ENCODE measurements at places on chromosomes 2 and 18.

DNA sequence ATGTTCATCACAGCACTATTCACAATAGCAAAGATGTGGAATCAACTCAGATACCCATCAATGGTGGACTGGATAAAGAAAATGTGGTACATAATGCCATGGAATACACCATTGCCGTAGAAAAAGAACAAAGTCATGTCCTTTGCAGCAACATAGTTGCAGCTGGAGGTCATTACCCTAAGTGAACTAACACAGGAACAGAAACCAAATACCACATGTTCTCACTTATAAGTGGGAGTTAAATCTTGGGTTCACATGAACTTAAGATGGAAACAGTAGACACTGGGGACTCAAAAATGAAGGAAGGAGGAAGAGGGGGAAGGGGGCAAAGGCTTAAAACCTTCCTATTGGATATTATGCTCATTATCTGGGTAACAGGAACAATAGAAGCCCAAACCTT lies 228.1 kb upstream of the RAB6C start:
- no peak for DNase-seq

GRCh38 chr2:133569286-133569830 lies 1.1 kb upstream of the NCKAP5 start:
- no peak for DNase-seq

DNA sequence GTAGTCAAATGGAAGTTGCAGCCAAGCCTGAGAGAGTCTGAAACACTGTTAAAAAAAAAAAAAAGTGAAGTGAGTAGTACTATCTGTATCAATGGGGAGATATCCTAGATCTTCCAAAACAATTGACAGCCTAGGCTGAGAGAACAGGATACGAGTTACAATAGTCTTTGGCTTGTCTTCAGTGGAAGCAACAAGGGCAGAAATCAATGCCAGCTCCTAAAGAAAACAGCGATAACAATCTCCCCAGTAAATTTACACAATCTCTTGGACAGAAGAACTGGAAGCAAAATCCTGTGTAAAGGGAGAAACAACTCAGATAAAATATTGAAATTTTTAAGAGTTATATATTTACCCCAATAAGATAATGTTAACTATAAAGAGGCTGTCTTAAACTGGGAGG lies 508.7 kb downstream of the LRRTM4 start:
- no peak for DNase-seq

DNA sequence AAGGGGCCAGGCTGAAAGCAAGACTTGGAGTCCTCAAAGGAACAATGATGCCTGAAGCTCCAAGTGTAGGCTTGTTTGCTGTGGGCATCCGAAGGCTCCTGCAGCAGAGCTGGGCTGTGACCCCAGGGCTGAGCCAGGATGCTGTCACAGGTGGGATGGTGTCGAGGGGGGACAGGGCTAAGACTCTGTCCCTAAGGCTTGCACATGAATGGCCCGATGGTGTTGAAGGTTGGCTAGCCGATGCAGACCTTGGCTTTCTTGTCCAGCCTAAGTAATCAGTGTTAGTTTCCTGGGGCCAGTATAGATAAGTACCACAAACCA lies 251.0 kb downstream of the NDUFA10 start:
- DNase-seq, result peak; percentile 16

DNA sequence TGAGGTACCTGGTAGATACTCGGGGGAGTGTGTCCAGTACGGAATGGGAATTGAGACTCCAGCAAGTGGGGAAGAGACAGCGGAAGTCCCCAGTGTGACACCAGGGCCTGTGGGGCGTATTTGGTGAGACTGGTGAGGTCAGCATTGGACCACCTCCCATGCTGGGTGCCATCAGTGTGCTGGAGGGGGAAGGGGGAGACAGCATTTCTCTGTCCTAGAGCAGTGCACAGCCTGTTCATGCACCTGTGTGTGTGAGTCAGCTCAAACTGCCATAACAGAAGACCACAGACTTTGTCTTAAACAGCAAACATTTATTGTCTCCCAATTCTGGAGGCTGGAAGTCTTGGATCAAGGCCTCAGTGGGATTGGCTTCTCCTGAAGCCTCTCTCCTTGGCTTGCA lies 301.8 kb downstream of the GBX2 start:
- DNase-seq, result no peak

GRCh38 chr2:154698721-154699574 lies 453 bp downstream of the KCNJ3 start:
- DNase-seq, result no peak

- no peak for DNase-seq
These were observed 260.9 kb downstream of the ICOS start for GRCh38 chr2:204197336-204198005.

DNA sequence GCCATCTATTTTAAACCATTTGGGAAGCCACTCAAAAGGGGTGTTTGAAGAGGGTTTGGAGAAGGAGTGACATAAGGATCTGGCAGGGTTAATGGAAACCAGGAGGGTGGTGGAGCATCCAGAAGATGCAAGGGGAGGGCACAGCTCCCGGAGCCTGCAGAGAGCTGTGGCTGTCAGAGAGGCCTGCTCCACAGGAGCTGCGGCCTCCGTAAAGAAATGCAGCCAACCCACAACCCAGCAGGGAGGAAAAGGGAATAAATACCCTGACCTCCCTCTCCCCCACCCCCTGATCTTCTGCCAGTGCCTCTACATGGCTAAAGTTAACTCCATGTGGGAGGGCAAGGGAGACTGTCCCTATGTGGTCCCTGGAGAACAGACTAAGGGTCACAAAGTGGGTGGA lies 567.1 kb upstream of the POU3F3 start:
- DNase-seq, result no peak

GRCh38 chr2:7524195-7524594 lies 607.0 kb downstream of the RNF144A start:
- no peak for DNase-seq

- DNase-seq, result no peak
These were observed 41.7 kb upstream of the SLC3A1 start for GRCh38 chr2:44233450-44234128.

GRCh38 chr2:55451699-55452098 lies 32.0 kb upstream of the CCDC88A start:
- no peak for DNase-seq

GRCh38 chr18:35618289-35618688 lies 36.7 kb downstream of the GALNT1 start:
- DNase-seq, result no peak

DNA sequence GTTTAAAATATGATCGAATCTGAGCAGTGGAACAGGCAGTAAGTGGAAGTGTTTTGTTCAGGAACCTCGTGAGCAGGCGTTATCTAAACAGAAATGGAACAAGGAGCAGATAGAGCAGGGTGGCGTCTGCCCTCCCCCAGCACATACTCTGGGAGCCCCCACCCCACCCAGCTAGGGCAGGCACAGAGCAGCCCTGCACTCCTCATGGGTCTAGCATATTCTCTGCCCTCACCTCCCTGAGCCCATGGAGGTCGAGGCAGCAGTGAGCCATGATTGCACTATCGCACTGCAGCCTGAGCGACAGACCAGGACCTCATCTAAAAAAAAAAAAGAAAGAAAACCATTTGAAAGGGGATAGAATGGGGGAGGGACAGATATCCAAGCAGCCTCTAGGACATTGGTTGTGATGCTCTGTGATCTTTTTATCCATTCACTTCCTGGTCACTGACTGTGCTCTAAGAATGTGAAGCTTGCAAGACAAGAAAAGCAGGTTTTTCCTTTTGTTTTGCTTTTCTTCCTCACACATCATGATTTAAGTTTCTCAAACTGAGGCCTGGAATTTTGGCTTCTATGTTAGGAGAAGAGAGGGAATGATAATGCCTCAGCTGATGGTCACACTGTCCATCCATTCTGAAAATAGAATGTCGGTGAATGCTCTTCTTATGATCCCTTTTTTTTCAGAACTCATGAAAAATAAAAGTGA lies 3.1 kb downstream of the MLPH start:
- DNase-seq, result no peak

DNA sequence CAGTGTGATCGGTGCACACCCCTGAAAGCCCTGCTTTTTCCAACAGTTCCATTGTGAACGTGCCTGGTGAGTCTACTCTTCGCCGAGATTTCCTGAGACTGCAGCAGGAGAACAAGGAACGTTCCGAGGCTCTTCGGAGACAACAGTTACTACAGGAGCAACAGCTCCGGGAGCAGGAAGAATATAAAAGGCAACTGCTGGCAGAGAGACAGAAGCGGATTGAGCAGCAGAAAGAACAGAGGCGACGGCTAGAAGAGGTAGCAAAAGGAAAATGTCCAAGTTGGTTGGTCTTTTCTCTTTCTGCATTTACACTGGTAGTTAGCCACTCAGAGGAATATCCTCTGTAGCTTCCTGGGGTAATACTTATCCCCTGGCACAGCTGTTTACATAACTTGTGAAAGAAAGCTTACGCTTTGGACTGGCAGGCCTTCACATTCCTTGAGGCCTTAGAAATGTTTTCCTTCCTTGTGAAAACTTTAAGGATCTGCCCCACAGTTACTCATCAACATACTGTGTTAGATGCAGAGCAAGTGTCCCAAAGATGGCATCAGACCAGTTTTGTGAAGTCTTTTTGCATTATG lies 146.6 kb downstream of the MAP4K4 start:
- no peak for DNase-seq

GRCh38 chr2:14219306-14219705 lies 413.2 kb upstream of the LRATD1 start:
- DNase-seq, result no peak

DNA sequence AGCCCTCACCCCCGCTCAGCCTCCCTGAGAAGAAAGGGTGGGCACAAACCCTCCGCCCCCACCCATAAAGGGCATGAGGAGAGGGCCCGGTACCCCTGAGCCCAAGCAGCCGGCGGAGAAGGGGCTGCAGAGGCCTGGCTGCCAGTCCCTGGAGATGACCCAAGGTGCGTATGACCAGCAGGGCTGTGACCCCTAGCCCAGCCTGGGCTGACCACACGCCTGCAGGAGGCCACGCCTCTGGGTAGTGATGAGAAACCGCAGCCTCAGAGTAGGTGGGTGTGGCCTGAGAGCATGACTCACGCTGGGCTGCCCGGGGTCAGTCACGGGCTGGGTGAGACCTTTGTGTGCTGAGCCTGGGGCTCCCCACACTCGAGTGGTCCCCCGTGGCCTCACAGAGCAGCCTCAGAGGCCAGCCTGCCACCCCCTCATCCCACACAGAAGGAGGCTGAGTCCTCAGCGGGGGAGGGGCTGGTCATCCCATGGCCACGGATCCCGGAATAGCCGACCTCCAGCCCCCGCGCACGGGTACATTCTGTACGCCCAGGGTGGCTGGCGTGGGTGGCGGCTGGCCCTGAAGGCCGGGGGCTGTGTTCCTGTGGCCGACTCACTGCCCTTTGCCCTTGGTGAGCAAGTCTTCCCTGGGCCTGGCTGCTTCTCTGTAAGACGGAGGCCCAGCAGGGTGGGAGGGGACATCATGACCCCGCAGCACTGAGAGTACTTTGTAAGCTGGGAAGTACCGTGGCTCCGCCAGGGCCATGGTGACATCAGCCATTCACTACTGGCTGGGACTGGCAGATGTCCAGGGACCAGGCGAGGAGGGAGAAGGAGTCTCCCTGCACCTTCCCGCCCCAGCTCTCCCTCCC lies 110.8 kb upstream of the OTOS start:
- no peak for DNase-seq

DNA sequence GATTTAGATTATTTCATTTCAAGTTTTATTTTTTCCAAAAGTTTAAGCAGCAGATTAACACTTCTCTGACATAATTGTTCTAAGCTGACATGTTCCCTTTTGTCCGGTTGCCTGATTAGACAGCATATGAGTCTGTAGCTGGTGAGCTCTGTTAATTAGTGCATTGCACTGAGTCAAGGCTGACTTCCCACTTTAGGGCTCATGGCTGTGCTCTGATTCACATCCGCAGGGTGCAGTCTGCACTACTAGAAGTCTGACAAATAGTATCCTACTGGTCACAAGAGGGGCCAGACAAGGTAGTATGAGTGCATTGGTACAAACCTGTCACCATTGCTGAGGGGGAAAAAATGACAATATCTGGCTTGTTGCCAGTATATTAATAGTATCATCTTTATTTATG lies 443.9 kb upstream of the ZNF804A start:
- no peak for DNase-seq

GRCh38 chr2:233833345-233833744 lies 21.0 kb downstream of the HJURP start:
- no peak for DNase-seq

DNA sequence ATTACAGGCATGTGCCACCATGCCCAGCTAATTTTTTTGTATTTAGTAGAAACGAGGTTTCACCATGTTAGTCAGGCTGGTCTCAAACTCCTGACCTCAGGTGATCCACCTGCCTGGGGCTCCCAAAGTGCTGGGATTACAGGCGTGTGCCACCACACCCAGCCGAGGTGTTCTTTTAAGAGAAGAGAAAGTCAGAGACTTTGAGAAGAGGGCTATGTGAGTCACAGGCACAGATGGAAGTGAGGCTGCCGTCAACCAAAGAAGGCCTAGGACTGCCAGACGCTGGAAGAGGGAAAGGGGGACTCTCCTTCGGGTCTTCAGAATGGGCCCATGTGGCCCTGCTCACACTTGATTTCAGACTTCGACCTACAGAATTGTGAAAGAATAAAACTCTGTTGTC lies 67.2 kb upstream of the SH3BP4 start:
- no peak for DNase-seq

DNA sequence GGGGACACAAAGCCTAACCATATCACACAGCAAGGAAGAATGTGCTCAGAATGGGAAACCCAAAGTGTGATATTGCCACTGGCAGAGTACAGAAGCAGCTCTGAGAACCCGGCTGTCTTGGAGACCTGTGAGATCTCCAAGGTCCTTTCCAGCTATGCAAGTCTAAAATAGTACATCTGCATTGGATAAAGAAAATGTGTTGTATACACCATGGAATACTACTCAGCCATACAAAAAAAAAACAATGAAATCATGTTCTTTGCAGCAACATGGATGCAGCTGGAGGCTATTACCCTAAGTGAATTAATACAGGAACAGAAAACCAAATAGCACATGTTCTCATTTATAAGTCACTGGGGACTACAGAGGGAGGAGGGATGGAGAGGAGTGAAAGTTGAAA lies 36.5 kb upstream of the RFX8 start:
- no peak for DNase-seq

DNA sequence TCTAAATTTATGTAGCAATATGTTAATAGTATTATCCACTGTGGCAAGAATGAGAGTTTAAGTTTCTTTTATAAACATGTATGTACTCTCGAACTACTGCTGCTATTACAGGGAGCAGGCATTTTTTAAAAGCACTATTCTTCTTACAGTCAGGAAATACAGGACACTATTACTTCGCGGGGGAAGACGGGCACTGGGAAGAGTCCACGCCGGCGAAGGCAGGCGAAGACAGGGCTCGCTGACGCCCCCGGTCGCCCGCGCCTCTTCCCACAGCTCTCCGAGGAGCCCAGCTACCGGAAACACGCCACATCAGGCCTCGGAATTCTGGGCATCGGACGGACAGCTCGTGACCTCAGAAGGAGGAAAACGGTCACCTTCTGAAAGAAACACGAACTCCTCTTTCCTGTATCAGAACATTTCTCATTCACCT lies 90.2 kb downstream of the FAM161A start:
- no peak for DNase-seq

DNA sequence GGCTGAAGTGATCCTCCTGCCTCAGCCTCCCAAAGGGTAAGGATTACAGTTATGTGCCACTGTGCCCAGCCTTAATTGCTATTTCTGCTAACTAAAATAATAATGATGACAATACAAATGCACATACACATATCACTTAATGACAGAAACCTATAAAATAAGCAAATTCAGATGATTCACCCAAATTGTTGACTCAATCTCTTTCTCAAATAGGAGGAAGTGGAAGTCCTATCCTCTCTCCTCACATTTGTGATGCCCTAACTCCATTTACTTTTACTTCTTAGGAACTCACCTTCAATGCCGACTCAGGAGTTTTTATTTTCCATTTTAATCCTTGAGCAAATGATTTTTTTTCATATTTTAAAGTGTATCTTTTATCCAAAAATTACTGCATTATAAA lies 24.5 kb upstream of the RAPH1 start:
- DNase-seq, result no peak

Data from activated T-cell treated with anti-CD3 and anti-CD28 coated beads, Interleukin-2, amount 50 U/mL, for 24 hours (primary cell).